Cardiac septum (tissue), 1 donor: ENCODE measurements at places on chromosomes 1 and 21. TPM values are rescaled to one million over a fixed set of nuclear protein-coding genes. Genes with fewer than 3 reads are reported as not detected.

- no peak for DNase-seq
Measured at GRCh38 chr1:56526571-56527174, 52.7 kb downstream of the PLPP3 start.

DNA sequence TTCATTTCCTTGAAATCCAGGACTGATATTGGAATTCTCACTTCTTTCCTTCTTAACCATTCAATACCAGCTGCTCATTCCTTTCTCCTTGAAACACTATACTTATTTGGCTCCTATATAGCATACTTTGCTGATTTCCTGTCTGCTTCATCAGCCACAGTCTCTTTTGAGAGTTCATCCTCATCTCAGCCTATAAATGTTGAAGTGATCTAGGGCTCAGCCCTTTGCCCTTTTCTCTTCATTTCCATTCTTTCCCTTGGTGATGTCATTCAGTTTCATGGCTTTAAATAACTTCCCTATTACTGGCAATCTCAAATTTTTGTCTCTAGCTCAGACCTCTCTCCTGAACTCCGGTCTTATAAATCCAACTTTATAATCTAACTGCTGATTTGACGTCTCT lies 24.1 kb upstream of the RABGAP1L start:
- no peak for DNase-seq

DNA sequence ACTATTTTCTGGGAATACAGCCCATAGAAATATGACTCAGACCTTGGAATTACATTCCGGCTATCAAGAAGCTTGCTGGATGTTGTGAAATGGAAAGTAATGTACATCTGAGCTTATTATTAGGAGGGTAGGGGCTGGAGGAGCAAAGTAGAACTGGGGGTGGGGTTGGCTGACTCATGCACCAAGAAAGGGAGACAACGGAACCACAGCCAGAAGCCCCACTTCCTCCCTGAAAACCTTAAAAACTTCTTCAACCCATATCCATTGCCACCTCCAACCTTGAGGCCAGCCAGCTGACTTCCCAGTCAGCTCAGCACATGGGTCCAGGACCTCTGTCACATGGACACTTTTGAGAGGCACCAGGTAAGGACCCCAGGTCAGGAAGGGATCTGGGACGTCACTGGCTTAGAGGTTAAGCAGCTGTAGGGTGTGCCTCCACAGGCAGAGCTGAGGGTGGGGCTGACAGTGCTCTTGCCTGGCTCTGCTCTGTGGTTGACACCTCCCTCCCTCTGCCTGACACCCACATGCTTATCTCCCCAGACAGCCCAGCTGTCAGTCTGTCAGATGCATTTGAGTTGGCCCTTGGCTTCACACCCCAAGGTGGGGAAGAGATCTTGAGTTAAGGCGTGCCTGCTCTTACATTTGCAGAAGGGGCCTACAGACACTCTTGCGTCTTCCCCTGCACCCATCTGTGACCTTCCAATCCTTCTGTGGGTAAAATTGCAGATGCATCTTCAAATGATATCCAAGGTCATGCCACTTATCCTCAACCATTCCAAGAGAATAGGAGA lies 5.7 kb upstream of the ZNF683 start:
- no peak for DNase-seq

- DNase-seq: no peak
Measured at GRCh38 chr1:151898519-151898991, 10.8 kb downstream of the THEM4 start.

- no peak for DNase-seq
Measured at GRCh38 chr1:172939475-172939874, 111.3 kb downstream of the TNFSF18 start.

GRCh38 chr1:111139324-111139955 lies 453 bp downstream of the DRAM2 start:
- no peak for DNase-seq

- no peak for DNase-seq
Measured at GRCh38 chr1:192529031-192529755, 46.4 kb upstream of the RGS1 start.

GRCh38 chr1:203072911-203073310 lies 12.9 kb downstream of the MYOG start:
- no peak for DNase-seq

DNA sequence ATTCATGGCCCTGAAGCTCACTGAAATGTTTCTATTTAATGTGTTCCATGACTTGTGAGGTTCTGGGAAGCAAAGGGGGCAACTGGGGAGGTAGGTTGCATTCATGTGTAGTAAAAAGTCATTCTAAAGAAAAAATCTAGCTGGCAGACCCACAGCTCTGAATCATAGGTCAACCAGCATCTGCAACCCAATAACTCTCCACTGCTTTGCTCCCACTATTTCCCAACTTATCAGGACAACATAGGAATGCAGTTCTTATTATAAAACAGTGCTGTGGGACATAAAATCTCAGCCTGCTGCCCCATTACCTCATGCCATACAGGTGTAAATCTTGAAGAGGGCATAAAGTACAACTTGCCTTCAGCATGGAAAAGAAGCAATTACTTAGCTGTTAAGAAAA lies 576.1 kb upstream of the PTBP2 start:
- no peak for DNase-seq

- no peak for DNase-seq
Measured at GRCh38 chr1:150928286-150928685, 2.1 kb downstream of the SETDB1 start.

CD58 gene
- total RNA-seq: 25.3 TPM

DNA sequence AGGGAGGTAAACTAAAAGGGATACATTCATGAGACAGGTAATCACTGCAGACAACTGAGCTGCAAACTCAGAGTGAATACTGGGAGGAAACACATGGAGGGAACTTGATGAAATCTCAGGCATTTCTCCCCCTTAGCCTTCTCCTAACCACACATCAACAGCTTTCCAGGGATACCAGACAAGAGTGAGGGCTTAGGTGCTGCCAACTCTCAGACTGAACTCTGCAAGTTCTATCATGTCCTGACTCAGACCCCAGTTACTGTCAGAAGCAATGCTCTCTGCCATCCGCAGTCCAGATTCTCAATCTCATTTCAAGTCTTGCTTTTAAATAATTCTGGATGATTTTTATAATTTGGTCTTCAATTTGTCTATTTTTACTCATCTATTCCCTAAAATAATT lies 267.3 kb downstream of the LTN1 start:
- DNase-seq: no peak

DNA sequence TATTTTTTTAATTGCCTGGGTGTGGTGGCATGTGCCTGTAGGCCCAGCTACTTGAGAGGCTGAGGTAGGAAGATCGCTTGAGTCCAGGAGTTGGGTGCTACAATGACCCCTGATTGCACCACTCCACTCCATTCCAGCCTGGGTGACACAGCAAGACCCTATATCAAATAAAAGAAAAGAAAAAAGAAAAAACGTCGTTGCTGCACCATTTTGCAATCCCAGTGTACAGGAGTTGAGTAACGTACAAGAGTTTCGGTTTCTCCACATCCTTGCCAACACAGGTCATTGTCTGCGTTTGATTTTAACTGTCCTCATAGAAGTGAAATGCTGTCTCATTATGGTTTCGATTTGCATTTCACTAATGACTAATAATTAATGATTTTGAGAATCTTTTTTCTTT lies 7.9 kb downstream of the ZNF684 start:
- DNase-seq: no peak

DNA sequence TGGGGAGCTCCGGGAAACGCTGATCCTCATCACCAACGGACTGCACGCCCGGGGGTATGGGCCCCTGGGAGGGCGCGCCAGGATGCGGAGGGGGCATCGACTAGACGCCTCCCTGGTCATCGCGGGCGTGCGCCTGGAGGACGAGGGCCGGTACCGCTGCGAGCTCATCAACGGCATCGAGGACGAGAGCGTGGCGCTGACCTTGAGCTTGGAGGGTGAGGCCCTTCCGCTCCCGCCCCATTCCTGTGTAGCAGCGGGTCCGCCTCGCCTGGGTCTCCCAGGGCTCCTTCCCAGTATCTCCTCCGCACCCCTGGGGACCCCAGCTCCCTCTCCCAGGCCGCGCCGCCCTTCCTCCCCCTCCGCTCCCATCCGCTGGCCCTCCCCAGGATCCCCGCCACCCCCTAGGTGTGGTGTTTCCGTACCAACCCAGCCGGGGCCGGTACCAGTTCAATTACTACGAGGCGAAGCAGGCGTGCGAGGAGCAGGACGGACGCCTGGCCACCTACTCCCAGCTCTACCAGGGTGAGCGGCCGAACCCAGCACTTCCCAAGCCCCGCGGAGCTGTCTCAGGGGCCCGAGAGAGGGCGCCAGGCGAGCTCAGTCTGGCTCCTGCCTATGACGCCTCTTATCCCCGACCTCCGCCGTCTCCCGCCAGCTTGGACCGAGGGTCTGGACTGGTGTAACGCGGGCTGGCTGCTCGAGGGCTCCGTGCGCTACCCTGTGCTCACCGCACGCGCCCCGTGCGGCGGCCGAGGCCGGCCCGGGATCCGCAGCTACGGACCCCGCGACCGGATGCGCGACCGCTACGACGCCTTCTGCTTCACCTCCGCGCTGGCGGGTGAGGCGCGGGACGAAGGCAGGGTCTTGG lies 5.0 kb downstream of the HAPLN2 start:
- DNase-seq: peak; percentile 76

DNA sequence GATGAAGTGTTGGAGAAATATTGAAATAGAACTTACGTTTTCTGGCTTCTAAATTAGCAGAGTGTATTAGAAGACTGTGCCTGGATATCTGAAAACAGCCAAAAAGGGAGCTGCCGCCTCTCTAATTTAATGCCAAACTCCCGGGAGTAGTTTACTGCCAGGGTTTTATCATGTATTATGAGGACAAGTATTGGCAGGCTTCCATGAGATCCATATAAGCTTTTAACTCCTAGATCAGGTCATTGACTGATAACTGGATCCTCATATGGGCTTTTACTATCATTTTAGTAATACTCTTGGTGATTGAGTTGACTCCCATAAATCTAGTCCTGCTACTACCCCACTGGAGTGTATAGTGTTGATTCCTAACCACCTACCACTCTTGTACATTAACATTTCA lies 178.4 kb upstream of the CXADR start:
- DNase-seq: no peak

DNA sequence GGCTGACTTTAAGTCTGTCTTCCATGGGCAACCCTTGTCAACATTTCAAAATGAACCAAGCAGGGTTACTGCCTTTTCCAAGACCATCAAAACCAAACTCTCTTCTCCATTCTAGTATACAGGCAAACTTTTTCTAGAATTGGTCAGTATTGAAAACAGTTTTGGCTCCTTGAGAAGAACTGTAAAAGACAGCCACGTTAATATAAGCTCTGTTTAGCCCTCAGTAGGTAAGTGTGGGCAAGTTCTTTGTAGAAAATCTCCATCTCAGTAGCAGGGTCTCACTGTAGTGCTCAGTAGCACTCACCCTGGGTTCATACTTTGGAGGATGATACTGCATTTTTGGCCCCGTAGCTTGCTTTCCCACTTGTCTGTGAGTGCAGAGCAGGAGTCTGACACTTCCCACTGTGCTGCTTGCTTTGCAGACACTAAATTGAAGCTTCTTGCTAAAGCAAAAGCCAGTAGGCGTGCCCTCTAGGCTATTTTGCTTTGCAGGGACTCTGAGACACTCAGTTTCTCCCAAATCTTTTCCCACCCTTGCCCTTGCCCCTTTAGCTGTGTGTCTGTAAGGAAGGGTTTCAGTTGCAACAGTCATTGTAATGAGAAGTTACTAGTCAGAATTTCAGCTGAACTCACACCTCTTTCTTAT lies 34.3 kb upstream of the CACYBP start:
- no peak for DNase-seq

PGLYRP4 gene
- total RNA-seq: not detected

SLAMF9 gene
- not detected for total RNA-seq

DNA sequence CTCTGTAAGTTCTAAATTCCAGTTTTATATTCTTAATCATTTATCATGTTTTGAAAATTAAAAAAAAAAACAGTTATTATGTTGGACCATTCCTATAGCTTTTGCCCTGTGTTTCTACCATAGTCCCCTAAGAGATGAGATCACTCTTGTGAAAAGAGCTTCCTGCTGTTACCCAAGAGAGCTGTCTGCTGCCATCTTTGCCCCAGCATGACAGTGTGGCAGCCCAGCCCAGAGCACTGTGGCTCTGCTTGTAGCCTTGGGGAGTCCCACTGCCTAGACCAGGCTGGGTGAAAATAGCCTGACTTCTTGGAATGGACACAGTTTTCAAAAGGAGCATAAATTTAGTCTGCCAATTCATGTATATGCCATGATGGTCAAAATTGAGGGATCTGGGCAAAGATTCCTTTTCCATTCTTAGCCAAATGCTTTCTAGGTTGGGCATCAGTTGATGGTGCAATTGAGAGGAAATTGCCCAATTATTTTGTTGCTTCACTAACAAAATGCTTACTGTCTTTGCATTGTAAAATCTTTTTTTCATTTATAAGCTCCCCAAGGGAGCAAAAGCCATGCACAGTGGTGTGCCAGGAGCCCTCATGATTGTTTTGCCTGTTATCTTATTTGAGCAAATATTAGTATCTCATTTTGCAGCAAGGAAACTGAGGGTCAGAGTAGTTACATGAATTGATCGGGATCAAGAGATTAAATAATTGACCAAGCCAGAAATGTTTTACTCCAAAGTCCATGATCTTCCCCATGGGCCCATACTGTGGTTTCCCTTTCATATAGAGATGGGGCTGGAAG lies 72.8 kb downstream of the ETS2 start:
- no peak for DNase-seq

DNA sequence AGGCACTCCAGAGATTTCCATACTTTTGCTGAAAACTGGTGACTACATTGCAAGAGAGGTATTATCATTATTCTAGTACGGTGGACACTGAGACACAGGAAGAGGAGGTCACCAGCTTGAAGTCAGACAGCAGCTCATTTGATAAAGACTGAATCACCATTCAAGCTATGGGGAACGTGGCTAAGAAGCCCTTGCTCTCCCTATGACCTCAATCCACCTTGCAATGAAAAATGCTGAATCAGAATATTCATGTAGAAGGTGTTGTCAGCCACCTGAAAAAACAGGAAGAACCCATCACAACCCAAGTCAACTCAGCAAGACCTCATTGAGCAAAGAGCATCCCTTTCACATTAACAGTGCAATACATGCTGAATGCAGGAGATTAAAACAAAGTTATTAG lies 59.0 kb upstream of the FGGY start:
- no peak for DNase-seq

HSF2BP gene
- total RNA-seq: not detected

GRCh38 chr1:85319491-85319890 lies 43.1 kb upstream of the BCL10 start:
- no peak for DNase-seq

DNA sequence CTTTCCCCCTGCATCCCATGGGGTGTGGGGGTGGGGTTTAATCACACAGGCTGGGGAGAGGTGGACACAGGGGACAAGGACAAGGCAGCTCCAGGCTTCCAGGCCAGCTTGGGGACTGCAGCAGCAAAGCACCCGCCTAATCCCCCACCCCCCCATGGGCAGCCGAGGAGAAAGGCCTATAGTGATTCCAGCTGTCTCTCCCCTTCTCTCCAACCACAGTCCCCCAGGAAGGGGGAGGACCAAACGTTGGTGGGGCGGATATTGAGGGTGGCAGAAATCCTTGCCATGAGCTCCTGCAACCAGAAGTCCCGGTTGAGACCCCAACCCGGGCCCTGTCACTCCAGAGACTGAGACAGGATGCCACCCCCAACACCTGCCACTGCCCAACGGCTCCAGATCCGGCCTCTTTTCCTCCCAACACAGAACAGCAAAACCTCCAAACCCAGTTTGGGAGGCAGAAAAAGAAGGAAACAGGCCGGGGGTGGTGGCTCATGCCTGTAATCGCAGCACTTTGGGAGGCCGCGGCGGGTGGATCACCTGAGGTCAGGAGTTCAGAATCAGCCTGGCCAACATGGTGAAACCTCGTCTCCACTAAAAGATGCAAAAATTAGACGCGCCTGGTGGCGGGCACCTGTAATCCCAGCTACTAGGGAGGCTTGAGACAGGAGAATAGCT lies 1.7 kb downstream of the EPHA2 start:
- DNase-seq: no peak
